ENCODE measurements at places on chromosomes 5 and 9.
A peak's percentile ranks its signal among the peaks of the same experiment; 100 is the strongest.

GRCh38 chr9:136311051-136312008 lies 7.4 kb upstream of the CCDC187 start:
- DNase-seq: no peak

DNA sequence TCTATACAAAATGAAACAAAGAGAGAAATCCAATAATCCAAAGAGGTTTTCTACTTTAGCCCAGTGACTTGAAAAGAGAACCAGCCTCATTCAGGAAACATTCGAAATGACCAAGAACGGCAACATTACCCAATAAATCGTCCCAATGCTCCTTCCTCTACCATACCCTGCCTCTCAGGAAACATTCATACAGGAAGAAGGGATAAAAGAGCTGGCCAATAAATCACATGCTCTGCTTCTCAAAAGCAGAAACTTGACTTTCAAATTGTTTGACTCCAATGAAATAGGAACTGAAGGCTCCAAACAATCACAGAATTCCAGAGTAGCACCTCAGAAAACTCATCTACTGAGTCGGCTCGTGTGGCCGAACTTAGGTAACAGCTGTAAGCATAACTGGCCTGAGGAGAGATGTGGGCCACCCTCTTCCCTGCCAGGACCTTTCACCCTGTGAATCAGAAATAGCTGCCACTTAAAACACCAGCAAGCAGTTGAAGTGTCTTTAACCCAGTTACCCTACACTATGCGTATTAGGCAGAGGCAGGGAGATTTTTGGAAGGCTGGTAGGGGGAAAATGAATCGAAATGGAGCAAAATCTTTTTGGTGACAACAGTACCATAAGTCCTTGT lies 14.6 kb downstream of the ARL15 start:
- no peak for DNase-seq

DNA sequence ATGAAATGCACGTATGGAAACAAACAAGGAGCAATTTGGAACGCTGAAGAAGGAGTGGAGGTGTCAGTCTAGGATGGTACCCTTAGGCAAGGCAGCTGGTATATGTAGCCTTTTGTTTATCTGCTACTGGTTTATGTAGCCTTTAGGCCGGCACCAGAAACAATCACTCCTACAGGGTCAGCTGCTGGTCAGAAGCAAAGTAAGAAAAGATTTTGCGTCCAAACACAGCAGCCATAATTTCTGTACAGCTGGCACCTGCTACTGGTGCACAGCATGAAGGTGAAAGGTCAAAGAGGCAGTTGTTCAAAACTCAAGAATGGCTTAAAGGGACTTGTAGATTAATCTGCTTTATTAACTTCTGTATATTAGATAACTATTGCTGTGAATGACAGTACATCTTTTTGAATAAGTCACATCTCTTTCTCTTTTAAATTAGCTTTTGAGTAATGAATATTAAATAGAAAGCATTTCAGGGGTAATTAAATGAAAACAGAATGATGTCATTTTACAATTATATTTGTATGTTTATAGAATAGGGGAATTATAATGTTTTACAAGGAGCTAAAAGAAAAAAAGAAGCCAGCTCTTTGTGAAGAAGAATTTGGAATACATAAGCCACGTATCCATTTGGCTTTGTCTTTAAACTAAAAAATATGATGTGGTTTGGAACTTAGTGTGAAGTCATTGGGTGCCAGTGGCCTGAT lies 33.1 kb upstream of the TLX3 start:
- DNase-seq: no peak

DNA sequence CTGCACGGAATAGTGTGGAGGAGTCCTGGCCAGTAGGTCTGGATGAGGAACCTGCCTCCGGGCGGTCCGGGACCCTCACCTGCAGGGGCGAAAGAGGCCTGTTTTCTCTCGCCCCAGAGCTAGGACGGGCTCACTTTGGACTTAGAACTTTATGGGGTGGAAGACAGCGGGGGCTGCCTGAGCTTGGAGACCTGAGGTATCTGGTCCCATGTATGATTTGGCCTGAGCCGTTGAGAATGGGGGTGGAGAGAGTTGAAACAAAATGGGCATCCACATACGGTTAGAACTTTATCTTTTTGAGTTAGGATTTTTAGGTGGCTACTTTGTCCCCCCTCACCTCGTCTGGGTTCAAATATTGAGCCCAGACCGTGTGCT lies 681 bp upstream of the ETF1 start:
- DNase-seq: no peak

DNA sequence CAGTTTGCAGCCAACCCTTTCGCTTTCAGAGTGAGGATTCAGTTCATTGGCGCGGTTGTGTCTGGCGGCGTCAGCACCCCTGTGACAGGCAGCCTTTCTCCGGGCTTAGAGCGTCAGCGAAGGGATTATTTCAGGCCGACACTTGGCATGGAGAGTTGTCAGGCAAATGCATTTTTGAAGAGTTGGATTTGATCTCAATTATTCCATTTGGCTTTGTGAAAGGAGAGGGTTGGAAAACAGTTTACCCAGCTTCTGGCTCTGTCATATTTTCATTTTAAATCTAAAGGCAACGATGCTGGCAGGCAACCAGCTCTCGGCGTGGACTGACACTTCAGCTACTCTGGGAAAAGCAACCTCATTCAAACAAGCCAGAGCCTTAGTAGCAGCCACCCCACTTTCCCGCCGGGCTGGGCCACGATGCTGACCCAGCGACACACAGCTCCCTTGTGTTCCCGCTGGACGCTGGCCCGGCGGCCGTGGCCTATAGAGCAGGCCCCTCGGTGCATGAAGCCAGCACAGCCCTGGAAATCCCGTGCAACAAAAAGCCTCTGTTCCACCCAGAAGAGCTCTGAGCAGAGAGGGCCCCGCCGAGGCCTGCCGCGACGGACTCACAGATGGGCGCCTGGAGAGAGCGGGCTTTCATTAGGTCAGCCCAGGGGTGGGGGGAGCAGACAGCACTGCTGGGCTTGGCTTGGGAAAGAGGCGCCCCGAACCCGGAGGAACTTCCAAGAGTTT lies 28.9 kb upstream of the LPCAT1 start:
- DNase-seq: no peak

DNA sequence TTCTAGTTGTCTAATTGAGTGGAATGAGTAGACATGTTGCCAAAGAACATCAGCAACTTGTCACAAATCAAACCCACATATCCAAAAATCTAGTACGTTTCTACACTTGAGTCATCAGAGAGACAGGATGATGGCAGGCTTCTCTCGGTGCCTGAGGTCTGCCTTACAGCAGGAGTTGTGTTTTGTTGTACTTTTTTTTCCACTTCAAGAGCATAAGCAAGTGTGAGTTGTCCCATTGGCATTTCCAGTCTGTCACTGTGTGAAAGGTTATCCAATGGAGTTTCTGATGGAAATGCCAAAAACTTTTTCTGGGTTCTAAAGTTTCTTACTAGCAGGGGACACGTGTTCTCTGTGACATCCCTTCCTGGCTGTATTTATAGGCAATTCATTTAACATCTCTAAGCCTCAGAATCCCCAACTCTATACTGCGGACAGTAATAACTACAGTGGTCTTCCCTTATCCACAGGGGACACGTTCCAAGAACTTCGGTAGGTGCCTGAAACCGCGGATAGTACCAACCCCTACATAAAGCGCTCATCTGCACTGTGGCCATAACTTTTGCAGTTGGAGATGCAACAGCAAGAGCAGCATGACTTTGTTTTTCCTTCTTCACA lies 246.5 kb downstream of the SYK start:
- no peak for DNase-seq

- no peak for DNase-seq
Measured at GRCh38 chr5:178514851-178515418, 75.3 kb downstream of the COL23A1 start.

DNA sequence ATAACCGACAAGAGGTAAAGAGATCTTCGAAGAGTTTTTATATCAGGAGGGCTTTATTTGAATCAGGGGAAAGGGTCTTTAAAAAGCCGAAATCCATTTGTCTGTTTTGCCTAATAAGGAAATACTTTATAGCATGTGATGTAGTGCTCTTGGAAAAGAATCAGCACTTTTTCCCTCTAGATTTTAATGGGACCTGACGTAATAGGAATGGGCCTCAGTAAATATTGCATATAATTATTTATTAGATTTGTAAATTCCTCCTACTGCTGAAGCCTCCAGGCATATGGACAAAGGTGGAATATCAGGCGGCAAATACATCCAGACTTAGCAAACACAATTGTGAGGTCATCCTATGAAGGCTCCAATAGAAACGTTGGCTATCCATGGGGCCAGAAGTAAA lies 50.9 kb downstream of the ACTBL2 start:
- DNase-seq: no peak

DNA sequence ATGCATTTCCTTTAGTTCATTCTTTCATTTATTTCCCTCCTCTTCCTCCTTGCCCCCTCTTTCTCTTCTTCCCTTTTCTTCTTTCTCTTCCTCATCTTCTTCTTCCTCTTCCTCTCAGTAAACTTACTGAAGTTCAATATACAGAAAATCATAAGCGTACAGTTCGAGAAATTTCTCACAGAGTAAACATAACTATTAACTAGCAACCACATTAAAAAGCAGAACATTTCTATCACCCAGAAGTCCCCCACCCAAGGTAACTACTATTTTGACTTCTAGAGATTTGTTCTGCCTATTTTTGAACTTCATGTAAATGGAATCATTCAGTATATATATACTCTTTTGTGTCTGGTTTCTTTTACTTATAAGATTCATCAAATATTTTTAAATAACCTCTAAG lies 48.2 kb downstream of the TNFAIP8 start:
- no peak for DNase-seq

DNA sequence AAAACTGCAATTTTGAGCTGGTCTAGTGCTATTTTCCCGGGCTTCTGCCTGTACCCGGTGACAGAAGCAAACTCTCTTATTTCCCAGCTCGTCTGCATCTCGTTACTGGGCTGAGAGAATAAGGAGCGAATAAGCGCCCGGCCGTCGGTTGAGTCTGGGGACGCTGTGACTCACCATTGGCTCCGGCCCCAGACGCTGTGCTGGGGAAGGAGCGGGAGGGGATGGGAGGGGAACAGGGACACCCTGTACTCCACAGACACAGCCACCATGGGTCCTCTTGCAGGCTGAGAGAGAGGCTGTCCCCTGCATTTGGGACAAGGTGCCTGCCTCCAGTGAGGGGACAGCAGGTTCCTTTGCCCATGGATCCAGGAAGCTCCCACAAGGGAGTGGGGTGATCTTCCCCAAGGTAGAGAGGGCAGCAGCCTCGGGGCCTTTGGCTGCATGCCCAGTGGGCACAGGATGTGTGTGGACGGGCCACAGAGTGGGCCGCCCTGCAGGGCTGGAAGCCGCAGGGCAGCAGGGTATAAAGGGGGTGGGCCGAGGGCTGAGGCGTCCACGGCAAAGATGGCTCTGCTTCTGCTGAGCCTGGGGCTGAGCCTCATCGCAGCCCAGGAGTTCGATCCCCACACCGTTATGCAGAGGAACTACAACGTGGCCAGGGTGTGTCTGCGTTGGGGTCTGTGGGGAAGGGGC lies at the start of gene LCN9:
LCN9 (plus strand) TSS at position 552 of the 693 bp plus-strand sequence; CDS start at position 565, 13 bp downstream.
- no peak for DNase-seq

GRCh38 chr9:114738581-114739316 lies 56.8 kb upstream of the TEX48 start:
- DNase-seq: peak; percentile 32

GRCh38 chr5:163473635-163474243 lies 13.3 kb downstream of the HMMR start:
- no peak for DNase-seq

GRCh38 chr5:1167728-1168709 lies 33.4 kb upstream of the SLC6A19 start:
- DNase-seq: peak; percentile 32

DNA sequence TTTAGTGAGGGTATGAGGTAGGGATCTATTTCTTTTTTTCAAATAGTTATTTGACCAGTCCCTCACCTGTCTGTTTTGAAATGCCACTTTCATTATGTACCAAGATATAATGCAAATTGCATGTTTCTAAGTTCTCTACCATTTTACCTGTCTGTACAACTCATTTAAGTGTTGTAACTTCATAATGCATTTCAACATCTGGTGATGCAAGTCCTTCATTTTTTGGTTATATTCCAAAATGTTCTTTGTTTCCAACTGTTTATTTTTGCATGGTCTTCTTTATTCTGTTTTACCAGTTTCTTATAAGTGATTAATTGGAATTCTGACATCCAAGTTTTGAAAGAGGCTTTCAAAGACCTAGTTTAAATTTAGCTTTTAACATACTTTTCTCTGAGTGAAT lies 26.8 kb downstream of the TDRD7 start:
- no peak for DNase-seq

GRCh38 chr5:172695232-172696054 lies 54.4 kb downstream of the NEURL1B start:
- DNase-seq: no peak

- no peak for DNase-seq
Measured at GRCh38 chr9:18331310-18331684, 142.7 kb upstream of the ADAMTSL1 start.

DNA sequence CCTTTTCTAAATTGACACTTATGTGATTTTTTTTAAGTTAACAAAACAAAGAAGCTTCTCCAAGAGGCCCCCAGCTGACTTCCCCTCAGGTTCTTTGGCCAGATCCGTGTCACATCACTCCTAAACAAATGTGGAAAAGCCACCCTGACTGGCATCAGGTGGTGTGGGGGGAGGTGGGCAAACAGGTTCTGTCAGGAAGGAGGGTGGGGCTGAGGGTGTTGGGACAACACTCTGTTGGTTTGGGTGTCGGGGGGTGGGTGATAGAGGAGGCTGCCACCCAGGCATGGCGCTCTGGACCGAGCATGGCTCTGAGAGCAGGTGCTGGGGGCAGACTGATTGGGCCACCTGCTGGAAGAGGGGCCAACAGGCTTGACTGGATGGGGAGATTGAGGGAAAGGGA lies 210.9 kb downstream of the HSPA4 start:
- no peak for DNase-seq

GRCh38 chr9:129751841-129752801 lies 721 bp downstream of the PTGES start:
- DNase-seq: no peak

DNA sequence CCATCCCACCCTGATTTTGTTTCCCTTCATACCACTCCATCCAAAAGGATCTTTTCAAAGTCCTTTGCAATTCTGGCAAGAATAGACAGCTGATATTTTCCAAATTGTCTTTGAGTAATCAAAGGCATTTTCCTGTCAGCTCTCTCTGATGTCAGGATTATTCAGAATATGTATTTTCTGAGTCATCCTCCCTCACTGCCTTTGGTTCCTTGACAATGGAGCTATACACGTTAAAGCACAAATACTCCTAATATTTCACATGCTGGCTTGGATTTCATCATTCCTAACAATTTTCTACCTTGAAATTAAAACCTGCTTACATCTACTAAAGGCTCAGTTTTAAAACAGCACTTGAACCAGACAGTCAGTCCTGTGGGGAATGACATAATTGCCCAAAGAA lies 379.4 kb downstream of the GADD45G start:
- DNase-seq: no peak

GRCh38 chr9:126125177-126125576 lies 201.5 kb upstream of the MVB12B start:
- DNase-seq: no peak

- DNase-seq: no peak
Measured at GRCh38 chr9:22117511-22118384, 108.6 kb upstream of the CDKN2B start.

DNA sequence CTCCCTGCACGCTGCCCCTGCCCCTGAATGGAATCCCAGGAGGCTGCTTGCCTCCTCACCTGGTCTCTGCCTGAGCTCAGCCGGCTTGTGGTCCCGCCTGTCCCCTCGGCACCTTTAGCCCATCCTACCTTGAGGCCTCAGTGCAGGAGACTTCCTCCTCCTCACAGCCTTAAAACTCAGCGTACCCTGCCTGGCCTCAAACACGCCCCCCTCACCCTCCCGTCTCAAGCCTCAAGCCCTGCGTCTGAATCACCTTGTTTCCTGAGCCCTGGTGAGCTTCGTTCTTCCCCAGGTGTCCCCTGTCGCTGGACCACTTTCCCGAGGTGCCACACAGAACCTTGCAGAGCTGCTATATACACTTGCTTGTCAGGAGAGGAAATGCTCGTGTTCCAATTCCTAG lies 110.2 kb upstream of the SPIN1 start:
- no peak for DNase-seq

Measured in stimulated activated CD4-positive, alpha-beta T cell treated with anti-CD3 and anti-CD28 coated beads, Interleukin-1b, Interleukin-23, amount 100 ng/mL, for 1 hour (primary cell).